ENCODE measurements at places on chromosomes 1 and 21.

- no peak for DNase-seq
Observed at GRCh38 chr1:31031330-31032143, 34.0 kb downstream of the PUM1 start.

- DNase-seq, result no peak
Observed at GRCh38 chr1:115648717-115649691, 7.2 kb downstream of the VANGL1 start.

- no peak for DNase-seq
Observed at GRCh38 chr1:24996983-24997893, 67.2 kb upstream of the RUNX3 start.

GRCh38 chr21:46316708-46317324 is 6.9 kb downstream of the C21orf58 start:
- no peak for DNase-seq

DNA sequence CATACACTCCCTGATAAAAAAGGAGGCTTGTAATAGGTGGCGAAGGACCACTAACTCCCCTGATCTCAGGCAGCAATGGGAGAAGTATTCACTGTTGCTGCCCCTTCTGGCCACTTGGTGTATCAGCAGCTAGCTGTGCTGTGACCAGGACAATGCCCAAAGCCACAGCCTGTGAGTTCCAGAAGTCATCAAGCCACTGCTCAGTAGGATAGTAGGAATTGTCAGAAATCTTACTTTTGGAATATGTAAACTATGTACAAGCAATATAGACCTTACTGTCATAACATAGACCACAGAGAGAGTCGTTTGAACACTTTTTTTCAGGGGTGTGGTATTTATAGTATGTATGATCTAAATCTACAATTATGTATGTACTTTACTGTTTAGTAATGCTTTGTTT is 248.3 kb upstream of the CAMK1G start:
- no peak for DNase-seq

DNA sequence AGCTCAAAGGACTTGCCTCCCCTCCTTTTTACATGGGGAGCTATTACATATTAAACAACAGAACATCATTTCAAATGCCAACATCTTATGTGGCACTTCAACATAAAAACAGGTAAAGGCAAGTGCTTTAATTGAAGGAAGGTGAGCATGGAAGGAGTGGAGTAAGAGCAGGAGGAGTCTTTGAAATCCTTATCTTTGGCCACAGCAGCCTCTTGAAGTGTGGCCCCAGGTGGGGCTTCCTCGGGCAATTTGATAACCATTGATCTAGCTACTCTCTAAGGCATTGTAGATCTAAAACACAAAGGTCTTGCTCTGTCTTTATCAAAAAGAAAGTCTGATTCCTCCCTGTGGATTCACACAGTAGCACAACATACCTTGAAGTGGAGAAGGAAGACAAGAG is 70.9 kb upstream of the PPP2R5A start:
- DNase-seq, result no peak

- no peak for DNase-seq
Observed at GRCh38 chr1:42302034-42302433, 33.0 kb downstream of the FOXJ3 start.

DNA sequence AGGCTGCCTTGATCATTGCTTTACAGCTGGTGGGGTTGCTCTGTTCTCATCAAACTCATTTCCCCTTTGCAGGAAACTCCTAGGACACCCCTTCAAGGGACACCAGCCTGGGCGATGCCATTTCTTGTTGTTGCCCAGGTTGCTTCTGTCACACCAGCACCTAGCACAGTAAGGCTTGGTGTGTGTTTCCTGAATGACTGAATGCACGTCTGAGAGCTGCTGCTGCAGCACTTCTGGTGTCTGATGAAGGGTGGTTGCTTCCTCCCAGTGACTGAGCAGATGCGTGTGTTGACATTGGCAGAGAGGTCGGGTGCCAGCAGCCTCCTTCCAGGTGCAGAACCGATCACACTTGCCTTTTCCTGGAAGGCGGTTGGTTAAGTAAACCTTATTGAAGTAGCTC is 477.4 kb downstream of the CAMTA1 start:
- no peak for DNase-seq

DNA sequence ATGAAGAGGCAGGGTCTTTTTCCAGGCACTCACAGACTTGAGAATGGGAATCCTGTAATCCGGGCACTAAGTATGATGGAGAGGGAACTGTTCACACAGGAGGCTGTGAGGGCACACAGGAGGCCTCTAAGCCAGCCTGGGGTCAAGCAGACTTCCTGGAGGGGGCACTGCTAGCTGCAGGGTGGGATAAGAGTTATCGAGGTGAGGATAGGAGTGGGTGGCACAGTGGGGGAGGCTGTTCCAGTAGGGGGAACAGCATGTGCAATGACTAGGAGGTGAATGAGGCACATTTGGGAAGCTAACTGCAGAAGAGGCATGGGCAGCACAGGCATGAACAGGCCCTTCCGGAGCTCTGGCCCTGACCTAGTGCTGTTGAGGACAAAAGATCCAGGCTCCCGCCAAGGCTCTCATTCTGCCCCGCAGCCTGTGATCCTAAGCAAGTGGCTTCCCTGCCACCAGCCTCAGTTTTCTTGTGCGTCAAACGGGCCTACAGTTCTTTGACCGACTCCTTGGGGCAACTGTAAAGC is 216.7 kb downstream of the TRABD2B start:
- no peak for DNase-seq

DNA sequence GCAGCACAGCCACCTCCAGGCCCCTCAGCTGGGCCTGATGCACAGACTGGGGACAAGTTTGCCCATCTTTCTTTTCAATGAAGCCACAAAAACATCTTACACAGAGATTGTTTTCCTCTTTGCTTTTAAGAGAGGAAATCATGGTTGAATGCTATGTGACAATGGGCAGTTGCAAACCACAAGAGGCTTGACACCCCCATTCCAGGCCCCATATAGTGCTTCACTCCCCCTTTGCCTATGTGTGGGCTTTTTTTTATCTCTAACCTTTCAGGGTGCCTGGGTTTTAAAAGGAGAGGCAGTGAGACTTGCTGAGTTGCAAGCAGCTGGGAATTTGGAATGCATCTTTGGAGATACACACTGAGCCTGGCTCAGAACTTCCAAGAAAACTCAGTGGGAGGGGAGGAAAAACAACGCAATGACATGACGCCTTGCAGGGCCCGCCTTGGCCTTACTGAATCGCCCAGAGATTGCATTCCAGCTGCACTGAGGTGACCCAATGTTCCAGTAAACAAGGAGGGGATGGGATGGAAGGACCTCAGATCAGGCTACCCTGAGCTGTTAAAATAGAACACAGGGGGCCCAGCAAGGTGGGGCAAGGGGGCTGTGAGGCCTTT is 145.2 kb upstream of the ZNF648 start:
- DNase-seq, result no peak

DNA sequence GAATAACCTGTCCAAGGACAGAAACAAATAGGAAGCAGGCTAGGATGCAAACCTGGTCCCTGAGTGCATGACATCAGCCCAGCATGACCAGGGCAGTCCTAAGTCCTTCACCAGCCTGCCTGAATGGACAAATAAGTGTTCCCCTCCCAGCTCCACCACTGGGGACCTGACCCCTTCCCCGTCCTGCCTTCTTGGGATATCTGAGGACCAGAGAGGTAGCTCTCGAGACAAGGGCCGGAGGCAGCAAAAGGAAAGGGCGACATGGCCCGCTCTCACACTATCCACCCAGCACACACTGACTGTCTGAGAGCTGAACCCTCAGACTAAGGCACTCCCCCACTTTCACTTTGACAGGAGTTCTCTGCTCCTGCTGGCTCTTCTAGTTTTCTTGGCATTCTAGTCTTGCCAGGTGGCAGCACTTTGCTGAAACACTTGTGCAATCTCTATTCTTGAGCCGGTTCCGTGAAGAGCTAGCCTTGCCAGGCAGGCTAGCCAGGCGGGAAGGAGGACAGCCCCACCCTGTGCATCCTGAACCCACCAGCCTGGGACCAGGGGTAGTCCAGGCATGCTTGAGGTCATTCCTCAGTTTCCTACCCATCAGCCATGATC is 251.1 kb upstream of the RAB4A start:
- DNase-seq, result no peak

- DNase-seq, result no peak
Observed at GRCh38 chr1:172269644-172270043, 150.8 kb upstream of the C1orf105 start.

DNA sequence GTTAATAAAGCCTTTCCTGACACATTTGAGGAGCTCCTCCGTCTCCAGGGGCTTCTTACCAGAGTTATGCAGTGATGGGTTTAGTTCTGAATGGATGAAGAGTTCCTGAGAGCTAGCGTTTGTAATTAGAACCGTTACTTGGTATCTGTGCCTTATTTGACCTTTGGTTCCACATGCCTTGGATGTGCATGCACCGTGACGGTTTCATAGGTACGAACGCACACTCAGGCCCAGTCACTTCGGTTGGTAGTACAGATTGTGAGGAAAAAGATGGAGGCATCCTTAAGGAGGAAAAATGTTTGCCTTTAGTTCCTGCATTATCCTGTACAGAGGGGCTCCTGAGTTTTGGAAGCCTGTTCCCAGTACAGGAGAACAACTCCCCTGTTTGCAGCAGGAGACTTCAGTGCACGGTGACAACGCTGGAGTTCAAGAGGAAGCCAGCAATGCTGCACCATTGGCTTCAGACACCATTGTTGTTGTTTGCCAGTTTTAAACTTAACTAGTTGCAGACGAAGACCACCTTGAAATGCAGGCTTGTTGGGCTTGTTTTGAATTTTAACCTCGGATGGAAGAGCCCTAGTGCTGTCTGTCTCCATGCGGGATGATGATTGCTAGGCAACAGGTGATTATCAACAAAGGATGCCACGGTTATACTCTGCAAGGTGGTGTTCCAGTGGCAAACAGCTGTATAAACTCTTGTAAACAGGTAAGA is 8.2 kb downstream of the RBM15 start:
- no peak for DNase-seq

- no peak for DNase-seq
Observed at GRCh38 chr1:169486281-169487051, 722 bp upstream of the SLC19A2 start.

GRCh38 chr21:39182484-39183271 is 573 bp downstream of the PSMG1 start:
- no peak for DNase-seq
